Stimulated activated CD4-positive, alpha-beta T cell treated with anti-CD3 and anti-CD28 coated beads, Interleukin-1b, Interleukin-23, amount 100 ng/mL, for 4 hours (primary cell): ENCODE measurements at places on chromosomes 3 and 15.
A peak's percentile ranks its signal among the peaks of the same experiment; 100 is the strongest.

DNA sequence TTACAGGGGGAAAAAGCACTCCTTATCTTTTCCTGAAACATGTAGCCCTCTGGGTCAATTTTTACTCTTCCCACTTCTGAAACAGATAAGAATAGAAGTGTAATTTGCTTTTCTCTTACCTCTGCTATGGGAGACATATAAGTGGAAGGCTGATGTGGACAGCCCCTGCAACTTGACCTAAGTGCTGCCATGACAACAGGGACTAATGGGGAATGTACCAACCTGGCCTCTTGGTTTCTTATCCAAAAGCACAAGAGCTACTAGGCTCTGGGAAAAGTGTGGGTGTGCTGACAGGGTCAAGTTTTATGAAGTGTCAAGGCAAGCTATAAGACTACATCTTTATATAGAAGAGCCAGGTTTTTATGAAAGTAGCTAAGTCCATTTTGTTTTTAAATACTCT lies 1246.5 kb downstream of the OTOL1 start:
- no peak for DNase-seq

- DNase-seq = no peak
Measured at GRCh38 chr3:62039586-62039985, 333.8 kb downstream of the FEZF2 start.

DNA sequence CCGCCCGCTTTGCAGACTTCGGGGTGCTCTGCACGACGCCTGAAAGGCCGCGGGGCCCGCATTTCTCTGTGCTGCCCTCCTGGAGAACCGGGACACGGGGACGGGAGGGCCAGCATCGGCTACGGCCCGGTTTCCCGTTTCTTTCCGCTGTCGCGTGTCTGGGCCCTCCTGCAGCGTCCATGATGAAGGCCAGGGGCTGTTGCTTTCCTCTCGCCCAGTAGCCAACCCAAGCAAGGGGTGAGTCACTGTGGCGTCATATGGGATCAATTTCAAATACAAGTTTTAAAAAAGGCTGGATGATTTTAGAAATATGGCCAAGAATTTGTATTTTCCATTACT lies 435 bp downstream of the SLC35G2 start:
- peak; percentile 11 for DNase-seq

DNA sequence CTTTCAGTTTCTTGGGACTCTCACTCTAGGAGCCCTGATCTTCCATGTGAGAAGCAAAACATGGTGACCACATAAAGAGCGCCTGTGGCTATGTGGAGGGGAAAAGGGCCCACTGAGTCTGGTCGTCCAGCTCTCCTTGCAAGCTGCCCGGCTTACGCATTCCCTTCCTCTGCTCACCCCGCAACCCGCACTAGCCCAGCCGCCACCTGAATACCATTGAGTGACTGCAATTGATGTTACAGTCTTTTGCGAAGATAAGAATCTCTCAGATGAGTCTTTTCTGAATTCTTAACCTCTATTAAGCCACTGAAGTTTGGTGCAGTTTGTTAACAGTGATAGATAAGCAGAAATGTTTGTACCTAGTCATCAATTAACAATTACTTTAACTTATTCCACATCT lies 589.0 kb upstream of the DPPA4 start:
- DNase-seq = no peak
